GM20000 (cell line): ENCODE measurements at places on chromosomes 5 and 9.

DNA sequence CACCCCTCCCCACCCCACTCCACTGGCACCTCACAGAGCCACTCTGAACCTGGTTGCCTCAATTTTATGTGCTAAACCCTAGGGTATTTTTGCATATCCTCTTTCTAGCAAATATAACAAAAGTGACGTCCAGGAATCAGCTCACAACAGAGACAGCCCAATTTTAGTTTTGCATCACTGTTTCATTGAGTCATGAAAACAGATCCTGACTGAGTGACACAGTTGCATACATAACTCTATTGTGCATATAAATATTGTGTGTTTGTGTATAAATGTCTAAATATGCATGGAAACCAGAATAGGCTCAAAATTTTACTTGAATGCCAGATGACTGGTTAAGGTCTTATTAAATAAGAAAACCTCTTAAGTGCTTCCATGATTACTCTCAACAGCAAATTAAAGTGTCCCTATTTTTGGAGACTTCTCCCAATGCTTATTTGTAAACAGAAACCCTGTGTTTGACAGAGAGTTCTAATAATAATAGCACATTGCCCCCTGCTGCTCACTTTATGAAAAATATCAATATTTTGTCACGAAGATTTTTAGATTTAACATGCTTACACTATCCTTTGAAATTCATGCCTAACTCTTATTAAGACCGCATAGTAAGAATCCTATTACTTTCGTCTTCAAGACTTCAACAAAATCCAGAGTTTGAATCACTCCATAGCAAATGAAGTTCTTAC lies 75.5 kb upstream of the PRRC1 start:
- DNase-seq, result peak; percentile 21

- peak; percentile 13 for DNase-seq
These were observed 42.3 kb upstream of the MUSK start for GRCh38 chr9:110626101-110626829.

- DNase-seq, result no peak
These were observed at the start of gene MAMDC2 for GRCh38 chr9:70043689-70044489. MAMDC2 (plus strand) TSS chr9:70043848; CDS start chr9:70044198, 350 bp downstream.

DNA sequence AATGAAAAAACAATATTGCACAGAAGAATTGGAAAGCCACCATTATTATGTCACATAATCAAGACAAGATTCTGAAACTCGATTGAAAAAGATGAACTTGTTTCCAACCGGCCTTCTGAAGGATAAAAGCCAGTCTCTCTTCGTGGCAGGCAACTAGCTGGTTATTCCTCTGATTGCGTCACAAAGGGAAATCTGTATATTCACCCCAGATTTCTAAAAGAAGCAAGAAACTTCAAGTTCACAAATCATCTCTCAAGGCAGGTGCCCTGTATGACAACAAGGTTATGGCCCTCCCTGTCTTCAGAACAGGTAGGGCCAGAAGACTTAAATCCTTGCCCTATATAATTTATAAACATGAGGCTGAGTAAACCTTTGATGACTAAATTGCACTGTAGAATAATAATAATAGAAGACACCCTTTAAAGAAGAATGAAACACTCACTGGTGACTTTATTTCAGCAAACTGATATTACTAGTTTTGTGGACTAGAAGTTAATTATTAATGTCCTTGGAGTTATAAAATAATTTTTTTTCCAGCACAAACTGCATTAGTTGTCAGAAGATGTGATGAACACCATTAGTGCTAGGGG lies 2.9 kb upstream of the KLF4 start:
- no peak for DNase-seq

- no peak for DNase-seq
These were observed 315.2 kb upstream of the ACO1 start for GRCh38 chr9:32069169-32069813.

GRCh38 chr5:21573416-21574314 lies 1279.5 kb downstream of the CDH12 start:
- no peak for DNase-seq

- DNase-seq, result no peak
These were observed 579 bp upstream of the ASTN2 start for GRCh38 chr9:117415358-117415914.

DNA sequence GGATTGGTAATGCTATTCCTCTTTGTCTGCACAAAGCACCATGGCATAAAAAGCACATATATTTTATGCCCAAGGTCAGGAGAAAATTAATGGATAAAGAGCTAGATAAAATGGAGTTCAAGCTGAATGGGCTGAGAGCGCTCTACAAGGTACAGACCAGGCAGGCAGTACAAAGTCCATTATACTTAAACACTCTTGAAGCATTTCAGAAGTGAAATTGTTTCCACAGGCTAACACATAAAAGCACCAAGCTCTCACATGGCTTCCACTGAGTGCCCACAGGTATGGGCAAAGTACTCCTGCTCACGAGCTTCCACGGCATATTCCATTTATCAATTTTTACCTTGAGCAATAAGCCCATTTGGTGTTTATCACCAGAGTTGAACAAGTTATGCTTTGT lies 771.2 kb upstream of the DMAC1 start:
- DNase-seq, result no peak

GRCh38 chr5:40555886-40556285 lies 123.8 kb upstream of the PTGER4 start:
- no peak for DNase-seq

DNA sequence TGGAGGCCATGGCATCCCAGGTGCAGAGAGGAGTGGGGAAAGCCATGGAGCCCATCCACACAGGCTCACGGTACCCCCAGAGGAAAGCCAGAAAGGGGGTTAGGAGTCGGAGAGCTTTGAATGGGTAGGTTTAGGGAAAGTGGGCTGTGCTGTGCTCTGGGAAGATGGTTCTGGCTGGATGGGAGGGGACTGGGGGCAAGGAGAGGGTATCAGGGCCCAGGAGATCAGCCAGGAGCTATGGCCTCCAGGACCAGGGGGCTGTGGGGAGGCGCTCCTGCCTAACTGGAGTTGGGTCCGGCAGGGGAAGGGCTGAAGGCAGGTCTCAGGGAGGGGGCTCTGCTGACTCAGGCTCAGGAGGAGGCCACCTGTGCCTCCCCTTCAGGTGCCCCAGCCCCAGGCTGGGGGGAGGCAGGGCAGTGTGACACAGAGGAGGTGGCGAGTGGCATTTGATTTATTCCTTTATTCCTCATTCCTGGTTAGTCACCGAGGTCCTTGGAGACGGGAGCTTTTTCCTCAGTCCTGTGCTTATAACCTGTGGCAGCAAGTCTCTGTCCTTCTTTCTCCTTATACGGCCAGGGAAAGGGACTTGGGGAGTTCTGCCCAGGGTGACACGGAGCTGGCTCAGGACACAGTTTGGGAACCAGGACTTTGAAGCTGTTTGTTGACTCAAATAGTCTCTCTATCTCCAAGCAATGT lies 60.8 kb downstream of the TSTD2 start:
- DNase-seq, result no peak

DNA sequence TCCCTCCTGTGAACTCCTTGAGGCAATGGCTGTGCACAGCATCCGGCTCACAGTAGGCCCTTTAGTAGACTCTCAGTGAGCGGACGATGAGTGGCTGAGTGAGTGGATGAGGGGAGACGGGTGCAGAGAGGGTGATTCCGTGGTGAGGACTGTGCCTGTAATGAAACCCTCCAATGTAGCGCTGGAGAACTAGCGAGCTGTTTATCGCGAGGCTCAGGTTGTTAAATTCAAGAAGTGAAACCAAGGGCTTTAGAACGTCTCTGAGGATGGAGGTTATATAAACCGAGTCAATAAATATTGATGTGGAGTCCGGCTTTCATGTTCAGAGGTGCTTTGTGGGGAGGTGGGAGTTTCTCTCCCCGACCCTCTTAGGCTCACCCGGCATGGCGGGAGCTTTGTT lies 53.2 kb downstream of the NSG2 start:
- DNase-seq, result no peak

DNA sequence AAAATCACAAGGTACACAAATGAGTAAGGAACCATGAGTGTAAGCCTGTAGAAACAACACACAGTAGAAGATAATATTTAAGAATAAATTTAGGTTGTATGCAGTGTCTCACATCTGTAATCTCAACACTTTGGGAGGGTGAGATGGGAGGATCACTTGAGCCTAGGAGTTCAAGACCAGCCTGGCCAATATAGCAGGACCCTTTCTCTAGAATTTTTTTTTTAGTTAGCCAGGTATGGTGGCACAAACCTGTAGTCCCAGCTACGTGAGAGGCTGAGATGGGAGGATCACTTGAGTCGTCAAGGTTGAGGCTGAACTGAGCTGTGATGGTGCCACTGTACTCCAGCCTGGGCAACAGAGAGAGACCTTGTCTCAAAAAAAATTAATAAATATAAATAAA lies 401.2 kb upstream of the RORB start:
- DNase-seq, result no peak

DNA sequence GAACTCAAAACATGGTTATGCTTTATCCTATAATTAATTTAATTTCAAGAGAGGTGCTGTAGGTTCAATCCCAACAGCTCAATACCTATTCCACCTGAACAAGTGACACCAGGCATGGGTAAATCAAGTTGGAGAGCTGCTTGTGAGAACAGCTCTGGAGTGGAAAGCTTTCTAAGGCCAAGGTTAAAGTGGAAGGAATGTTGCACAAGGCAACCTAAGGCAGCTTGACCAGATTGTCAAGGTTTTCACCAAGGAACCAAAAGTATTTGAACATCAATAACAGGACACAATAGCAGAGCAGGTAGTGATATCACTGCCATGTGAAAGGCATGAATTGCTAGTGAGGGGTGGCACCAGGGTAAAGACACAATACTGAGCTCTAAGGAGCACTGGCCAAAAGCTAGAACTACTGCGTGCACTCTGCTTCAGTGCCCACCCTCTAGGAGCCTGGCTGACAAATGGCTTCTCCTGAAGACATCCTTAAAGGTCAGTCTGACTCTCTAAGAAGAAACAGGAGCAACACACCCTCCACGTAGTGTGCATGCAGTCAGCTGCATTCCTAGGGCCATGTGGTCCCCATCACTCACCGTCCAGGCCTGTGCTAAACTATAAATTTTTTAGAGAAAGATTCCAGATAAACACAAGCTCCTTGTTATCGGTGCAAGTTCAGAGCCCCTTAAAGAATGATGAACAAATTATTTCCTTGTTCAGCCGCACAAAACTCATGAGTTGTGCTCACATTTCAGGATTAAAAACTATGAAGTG lies 677.7 kb upstream of the KLF4 start:
- DNase-seq, result no peak

- DNase-seq, result no peak
These were observed 76.0 kb upstream of the PHYKPL start for GRCh38 chr5:178308541-178309092.

DNA sequence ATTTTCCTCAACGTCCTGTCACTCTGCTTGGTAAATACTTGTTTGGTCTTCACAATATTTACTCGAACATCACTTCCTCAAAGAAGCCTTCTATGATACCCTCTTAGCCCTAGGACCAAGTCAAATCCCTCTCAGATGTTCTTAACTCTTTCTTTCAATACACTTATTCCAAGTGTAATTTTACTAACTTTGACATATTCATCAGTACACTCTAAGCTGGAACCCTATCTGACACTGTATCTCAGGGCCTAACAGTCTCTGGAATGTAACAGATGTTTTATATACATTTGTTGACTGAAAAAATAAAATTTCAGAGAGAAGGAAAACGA lies 19.6 kb downstream of the SIL1 start:
- no peak for DNase-seq

DNA sequence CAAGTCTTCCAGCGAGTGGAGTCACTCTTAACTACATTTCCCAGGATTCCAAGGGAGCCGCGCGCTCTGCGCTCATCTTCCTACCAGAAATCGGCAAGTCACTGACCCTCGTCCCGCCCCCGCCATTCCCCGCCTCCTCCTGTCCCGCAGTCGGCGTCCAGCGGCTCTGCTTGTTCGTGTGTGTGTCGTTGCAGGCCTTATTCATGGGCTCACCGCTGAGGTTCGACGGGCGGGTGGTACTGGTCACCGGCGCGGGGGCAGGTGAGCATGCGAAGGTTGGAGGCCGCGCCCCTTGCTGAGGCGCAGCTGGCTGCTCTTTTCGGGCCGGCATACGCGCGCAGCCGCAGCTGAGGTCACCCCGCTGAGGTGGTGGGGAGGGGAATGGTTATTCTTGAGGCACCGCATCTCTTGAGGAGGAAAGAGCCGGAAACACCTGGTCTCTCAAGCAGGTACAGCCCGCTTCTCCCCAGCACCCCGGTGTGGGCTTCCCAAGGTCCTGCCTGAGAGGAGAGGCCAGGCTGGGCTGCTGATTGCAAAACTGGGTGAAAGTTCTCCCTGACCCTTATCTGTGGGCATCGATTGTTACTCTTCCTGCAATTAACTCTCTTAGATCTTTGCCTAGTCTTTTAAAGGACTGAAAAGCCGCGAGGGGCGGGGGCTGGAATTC lies at the start of gene HSD17B4:
TSS of gene HSD17B4 (plus strand) at position 125 of the 667 bp plus-strand sequence. CDS start at position 204, 79 bp downstream.
- DNase-seq, result peak; percentile 82

GRCh38 chr5:123098767-123099513 lies 9.9 kb downstream of the PRDM6 start:
- DNase-seq, result no peak

GRCh38 chr5:123874600-123875201 lies 362.7 kb downstream of the CSNK1G3 start:
- DNase-seq, result no peak

DNA sequence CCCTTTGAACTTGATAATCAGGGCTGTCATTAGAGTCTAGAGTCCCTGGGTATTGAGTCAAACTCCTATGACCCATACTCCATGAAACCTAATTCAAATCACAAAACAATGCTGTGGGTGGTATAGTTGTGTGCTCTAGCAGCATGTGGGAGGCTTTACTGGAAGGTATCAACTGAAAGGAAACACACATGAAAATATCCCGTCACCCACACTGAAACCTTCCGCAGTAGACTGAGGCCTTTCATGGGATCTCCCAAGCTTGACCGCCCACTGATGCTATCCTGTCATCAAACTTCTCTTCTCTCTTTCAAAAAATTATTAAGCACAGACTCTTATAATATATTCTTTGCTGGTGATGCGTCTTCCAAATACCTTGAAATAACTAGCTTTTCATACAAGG lies 569.1 kb upstream of the MEF2C start:
- no peak for DNase-seq

- no peak for DNase-seq
These were observed 596 bp downstream of the ENTREP1 start for GRCh38 chr9:69325409-69326212.

DNA sequence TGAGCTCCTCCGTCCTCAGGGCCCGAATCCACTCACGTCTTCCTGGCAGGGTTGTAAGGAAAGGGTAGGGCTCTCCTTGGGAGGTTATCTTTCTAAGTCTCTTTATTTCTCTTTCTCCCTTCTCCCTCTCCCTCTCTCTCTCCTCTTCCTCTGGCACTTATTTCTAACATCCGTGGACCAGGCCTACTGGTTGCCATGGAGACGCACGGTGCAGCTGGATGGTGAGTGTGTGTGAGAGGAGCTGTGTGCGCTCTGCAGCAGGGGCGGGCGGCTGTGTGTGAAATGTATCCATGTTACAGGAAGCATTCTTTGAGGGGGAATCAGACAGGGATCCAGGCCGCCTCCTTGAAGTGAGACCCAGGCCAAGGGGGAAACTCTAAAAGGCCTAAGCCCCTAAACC lies 32.2 kb downstream of the PCDH1 start:
- no peak for DNase-seq

DNA sequence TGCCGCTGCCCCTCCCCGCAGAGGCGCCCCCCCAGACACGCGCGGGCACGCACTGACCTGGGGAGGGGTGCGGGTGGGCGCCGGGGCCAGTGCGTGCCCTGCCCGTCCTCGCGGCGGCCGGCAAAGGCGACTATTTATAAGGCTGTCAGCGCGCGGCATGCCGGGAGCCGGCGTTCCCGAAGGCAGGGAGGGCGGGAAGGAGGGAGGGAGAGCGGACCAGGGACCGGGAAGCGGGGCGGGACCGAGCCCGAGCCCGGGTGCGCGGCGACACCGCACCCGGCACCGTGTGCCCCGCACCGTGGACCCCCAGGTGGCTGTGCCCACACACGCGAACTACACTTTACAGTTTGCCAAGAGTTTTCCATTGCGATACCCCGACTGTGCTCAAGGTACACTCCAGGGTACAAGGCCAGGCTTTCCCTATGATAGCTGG lies at the start of gene AK1:
TSS of gene AK1 (minus strand) at position 110 of the 433 bp plus-strand sequence. CDS start 3,058 bp downstream, outside the sequence.
- no peak for DNase-seq
